ENCODE measurements at places on chromosomes 3 and 15.

- no peaks in the 10 kb centered on the region for H3K36me3 ChIP-seq
- no peak overlapping the region for H3K27ac ChIP-seq
- no peaks in the 10 kb centered on the region for H3K27me3 ChIP-seq
- no peak overlapping the region for H3K4me3 ChIP-seq
- no peak for DNase-seq
Observed at GRCh38 chr3:194220901-194221326, 85.0 kb downstream of the HES1 start.

- H3K4me1 ChIP-seq: no peaks in the 10 kb centered on the region
- no peak overlapping the region for H3K4me3 ChIP-seq
- DNase-seq: no peak
- H3K36me3 ChIP-seq: no peaks in the 10 kb centered on the region
- no peak overlapping the region for H3K27ac ChIP-seq
Observed at GRCh38 chr3:7813365-7813764, 688.3 kb upstream of the LMCD1 start.

- H3K36me3 ChIP-seq: no peaks in the 10 kb centered on the region
- DNase-seq: no peak
- H3K4me1 ChIP-seq: no peaks in the 10 kb centered on the region
- no peak overlapping the region for H3K27ac ChIP-seq
- H3K27me3 ChIP-seq: no peaks in the 10 kb centered on the region
- no peak overlapping the region for H3K4me3 ChIP-seq
Observed at GRCh38 chr3:185744997-185745843, 79.6 kb downstream of the IGF2BP2 start.

GRCh38 chr15:70521576-70522322 is 241.6 kb downstream of the UACA start:
- no peaks in the 10 kb centered on the region for H3K4me1 ChIP-seq
- H3K4me3 ChIP-seq: no peak overlapping the region
- H3K27me3 ChIP-seq: no peaks in the 10 kb centered on the region
- DNase-seq: no peak

DNA sequence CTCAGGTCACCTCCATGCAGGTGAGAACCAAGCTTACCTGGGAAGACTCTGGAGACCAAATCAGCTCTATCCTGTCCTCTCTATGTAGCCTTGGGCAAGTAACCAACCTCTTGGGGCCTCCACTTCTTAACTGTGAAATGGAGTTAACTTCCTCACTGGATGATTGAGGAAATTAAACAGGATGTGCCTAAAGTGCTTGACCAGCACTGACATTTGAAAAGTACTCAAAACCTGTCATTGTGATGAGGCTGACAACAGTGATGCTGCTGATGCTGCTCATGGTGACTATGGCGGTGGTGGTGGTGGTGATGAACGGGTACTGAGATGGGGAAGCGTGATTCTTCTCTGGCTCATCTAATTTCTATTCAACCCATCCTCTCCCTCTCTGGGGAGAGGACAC is 22.3 kb downstream of the VIPR1 start:
- no peak for DNase-seq
- no peaks in the 10 kb centered on the region for H3K4me1 ChIP-seq
- H3K4me3 ChIP-seq: no peak overlapping the region
- no peaks in the 10 kb centered on the region for H3K36me3 ChIP-seq

GRCh38 chr15:86558252-86558651 is 478.6 kb downstream of the AGBL1 start:
- no peak overlapping the region for H3K27ac ChIP-seq
- no peak for DNase-seq
- no peak overlapping the region for H3K4me3 ChIP-seq
- H3K27me3 ChIP-seq: no peaks in the 10 kb centered on the region

GRCh38 chr15:84795186-84795585 is 22.0 kb upstream of the ALPK3 start:
- no peaks in the 10 kb centered on the region for H3K4me1 ChIP-seq
- H3K27me3 ChIP-seq: no peaks in the 10 kb centered on the region
- no peak for DNase-seq
- H3K27ac ChIP-seq: no peak overlapping the region
- H3K36me3 ChIP-seq: peaks cover 3% of the 10 kb centered on the region
- no peak overlapping the region for H3K4me3 ChIP-seq

DNA sequence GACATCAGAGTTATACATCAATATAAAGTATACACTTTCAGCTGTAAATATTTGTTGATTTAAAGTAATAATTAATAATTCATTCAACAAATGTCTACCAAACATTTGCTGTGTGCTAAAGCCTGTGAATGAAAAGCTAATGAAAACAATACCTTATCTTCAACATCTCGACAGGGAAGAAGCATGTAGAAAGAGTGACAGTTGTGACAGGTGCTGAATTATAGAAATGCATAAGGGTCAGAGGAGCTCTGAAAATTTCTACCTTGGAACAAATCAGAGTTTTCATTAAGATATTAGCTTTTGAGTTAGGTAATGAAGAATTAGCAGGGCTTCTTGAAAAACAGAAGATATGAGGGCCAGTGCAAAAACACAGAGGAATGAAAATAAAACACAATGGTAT is 739.2 kb downstream of the VGLL3 start:
- no peak for DNase-seq
- H3K27me3 ChIP-seq: no peaks in the 10 kb centered on the region

- no peaks in the 10 kb centered on the region for H3K36me3 ChIP-seq
- H3K27me3 ChIP-seq: no peaks in the 10 kb centered on the region
- H3K27ac ChIP-seq: no peak overlapping the region
Observed at GRCh38 chr15:80326270-80326669, 74.3 kb upstream of the CTXND1 start.

DNA sequence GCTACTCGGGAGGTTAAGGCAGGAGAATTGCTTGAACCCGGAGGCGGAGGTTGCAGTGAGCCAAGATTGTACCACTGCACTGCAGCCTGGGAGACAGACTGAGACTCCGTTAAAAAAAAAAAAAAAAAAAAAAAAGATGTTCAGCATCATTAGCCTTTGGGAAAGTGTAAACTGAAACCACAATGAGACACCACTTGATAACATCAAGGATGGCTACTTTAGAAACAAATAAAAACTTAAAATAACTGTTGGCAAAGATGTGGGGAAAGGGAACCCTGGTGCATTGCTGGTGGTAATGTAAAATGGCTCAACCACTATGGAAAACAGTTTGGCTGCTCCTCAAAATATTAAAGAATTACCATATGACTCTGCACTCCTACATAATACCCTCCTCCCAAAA is 1.9 kb downstream of the LEO1 start:
- no peaks in the 10 kb centered on the region for H3K36me3 ChIP-seq
- no peak overlapping the region for H3K4me3 ChIP-seq
- no peak for DNase-seq

- no peak overlapping the region for H3K4me3 ChIP-seq
- H3K4me1 ChIP-seq: no peaks in the 10 kb centered on the region
- H3K27me3 ChIP-seq: no peaks in the 10 kb centered on the region
- H3K27ac ChIP-seq: no peak overlapping the region
- DNase-seq: no peak
Observed at GRCh38 chr3:62785384-62785783, 89.8 kb downstream of the CADPS start.

DNA sequence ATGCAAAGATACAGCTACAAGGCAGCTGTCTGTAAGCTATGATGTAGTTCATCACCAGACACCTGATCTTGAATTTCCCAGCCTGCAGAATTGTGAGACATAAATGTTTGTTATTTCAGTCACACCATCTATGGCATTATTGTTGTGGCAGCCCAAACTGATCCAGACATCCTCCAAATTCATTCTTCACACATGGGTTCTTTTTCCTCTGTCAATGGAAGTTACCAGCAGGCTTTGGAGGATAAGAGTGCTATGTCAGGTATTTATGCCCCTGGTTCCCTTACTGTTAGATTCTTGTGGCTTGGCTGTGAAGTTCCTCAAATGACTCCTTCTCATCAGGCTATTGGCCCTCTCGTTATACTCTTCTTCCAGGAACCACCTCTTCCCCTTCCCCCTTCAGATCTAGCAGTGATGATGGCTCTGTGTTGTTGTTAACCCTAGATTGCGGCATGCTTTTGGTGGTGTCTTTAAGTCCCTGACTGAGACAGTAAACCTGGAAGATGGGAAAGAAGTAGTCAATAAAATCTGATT is 91.0 kb upstream of the CHMP2B start:
- no peaks in the 10 kb centered on the region for H3K36me3 ChIP-seq
- H3K27ac ChIP-seq: no peak overlapping the region
- DNase-seq: no peak
- no peak overlapping the region for H3K4me3 ChIP-seq
- H3K4me1 ChIP-seq: no peaks in the 10 kb centered on the region

GRCh38 chr15:92009162-92009561 is 155.7 kb downstream of the SLCO3A1 start:
- H3K4me1 ChIP-seq: no peaks in the 10 kb centered on the region
- H3K27me3 ChIP-seq: no peaks in the 10 kb centered on the region
- H3K27ac ChIP-seq: no peak overlapping the region
- H3K36me3 ChIP-seq: no peaks in the 10 kb centered on the region
- no peak for DNase-seq
- H3K4me3 ChIP-seq: no peak overlapping the region

GRCh38 chr3:57779666-57780065 is 23.6 kb downstream of the SLMAP start:
- no peaks in the 10 kb centered on the region for H3K36me3 ChIP-seq
- H3K27me3 ChIP-seq: no peaks in the 10 kb centered on the region
- no peaks in the 10 kb centered on the region for H3K4me1 ChIP-seq
- no peak overlapping the region for H3K27ac ChIP-seq
- H3K4me3 ChIP-seq: no peak overlapping the region

DNA sequence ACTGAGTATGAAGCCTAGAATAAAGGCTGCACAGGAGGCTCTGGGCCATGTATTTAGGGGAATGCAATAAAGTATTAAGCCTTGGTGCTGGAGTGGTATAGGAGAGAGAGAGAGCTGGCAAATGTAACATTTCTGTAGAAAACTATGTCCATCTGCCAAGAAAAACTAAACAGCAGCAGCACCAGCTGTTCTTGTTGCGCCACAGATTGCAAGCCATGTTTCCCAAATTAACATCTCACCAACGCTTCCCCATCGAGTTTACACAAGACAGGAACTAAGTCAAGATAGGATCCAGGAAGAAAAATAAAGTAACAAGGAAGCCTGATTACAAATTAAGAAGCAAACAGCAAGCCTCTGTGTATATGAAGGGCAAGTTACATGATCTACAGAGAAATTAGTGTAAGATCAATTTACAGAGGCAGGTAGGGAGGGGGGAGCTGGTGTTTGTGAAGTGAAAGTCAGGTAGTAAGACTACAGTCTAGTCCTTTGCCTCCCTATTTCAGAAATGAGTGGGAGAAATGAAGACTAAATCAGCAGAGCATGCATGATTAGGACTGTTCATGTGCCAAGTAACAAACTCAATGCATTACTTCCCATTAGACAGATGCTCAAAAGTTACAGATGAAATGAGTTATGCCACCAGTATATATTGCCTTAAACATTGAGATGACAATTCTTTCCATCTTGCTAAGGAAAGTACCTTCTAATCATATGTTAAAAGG is 900.5 kb downstream of the EPHA3 start:
- no peaks in the 10 kb centered on the region for H3K36me3 ChIP-seq
- no peaks in the 10 kb centered on the region for H3K27me3 ChIP-seq
- DNase-seq: no peak
- H3K4me1 ChIP-seq: no peaks in the 10 kb centered on the region
- no peak overlapping the region for H3K27ac ChIP-seq

- DNase-seq: no peak
- no peaks in the 10 kb centered on the region for H3K36me3 ChIP-seq
- no peaks in the 10 kb centered on the region for H3K4me1 ChIP-seq
- H3K4me3 ChIP-seq: no peak overlapping the region
- H3K27me3 ChIP-seq: no peaks in the 10 kb centered on the region
Observed at GRCh38 chr3:144085964-144086363, 114.3 kb downstream of the DIPK2A start.

GRCh38 chr3:170517242-170517945 is 68.5 kb downstream of the SLC7A14 start:
- no peak for DNase-seq
- H3K27ac ChIP-seq: no peak overlapping the region
- H3K4me3 ChIP-seq: no peak overlapping the region
- H3K4me1 ChIP-seq: no peaks in the 10 kb centered on the region
- no peaks in the 10 kb centered on the region for H3K27me3 ChIP-seq

DNA sequence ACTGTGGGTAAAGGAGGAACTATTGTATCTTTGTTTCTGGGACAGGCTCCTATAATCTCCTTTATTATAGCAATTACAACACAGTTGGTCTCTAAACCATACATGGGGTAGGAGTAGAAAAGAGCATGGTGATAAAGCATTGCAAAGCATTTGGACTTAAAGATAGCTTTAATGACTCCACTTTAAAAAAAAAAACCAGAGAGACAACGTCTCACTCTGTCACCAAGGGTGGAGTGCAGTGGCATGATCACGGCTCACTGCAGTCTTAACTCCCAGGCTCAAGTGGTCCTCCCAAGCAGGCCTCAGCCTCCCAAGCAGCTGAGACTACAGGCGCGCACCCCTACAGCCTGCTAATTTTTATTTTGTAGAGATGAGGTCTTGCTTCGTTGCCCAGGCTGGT is 68.2 kb downstream of the DENND4A start:
- no peaks in the 10 kb centered on the region for H3K4me1 ChIP-seq
- H3K27me3 ChIP-seq: no peaks in the 10 kb centered on the region
- H3K27ac ChIP-seq: no peak overlapping the region

DNA sequence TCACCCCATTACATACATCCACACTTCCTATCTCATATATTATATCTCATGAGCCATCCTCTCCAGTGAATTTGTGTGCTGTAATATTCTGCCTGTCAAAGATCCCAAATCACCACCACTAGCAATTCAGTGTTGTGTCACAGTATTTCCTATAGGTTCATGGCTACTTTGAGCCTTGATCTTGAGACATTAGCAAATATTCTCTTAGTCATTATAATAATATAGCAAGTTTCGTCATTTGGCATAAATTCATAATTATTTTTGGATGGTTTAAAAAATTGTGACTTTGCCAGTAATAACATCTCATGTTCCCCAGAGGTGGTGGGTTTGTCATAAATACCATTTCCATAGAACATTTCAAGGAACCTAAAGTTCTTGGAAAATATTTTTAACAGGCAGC is 47.7 kb downstream of the CMSS1 start:
- DNase-seq: no peak
- H3K27me3 ChIP-seq: no peaks in the 10 kb centered on the region
- H3K4me1 ChIP-seq: peaks cover 3% of the 10 kb centered on the region
- H3K4me3 ChIP-seq: no peak overlapping the region
- H3K27ac ChIP-seq: no peak overlapping the region

- H3K27me3 ChIP-seq: no peaks in the 10 kb centered on the region
- DNase-seq: no peak
- no peak overlapping the region for H3K27ac ChIP-seq
- H3K36me3 ChIP-seq: no peaks in the 10 kb centered on the region
- no peak overlapping the region for H3K4me3 ChIP-seq
Observed at GRCh38 chr3:78148986-78149717, 1109.3 kb downstream of the ROBO2 start.

GRCh38 chr15:45095661-45096060 is 18.3 kb downstream of the DUOX2 start:
- H3K36me3 ChIP-seq: no peaks in the 10 kb centered on the region
- H3K4me1 ChIP-seq: no peaks in the 10 kb centered on the region
- H3K4me3 ChIP-seq: no peak overlapping the region
- H3K27ac ChIP-seq: no peak overlapping the region
- H3K27me3 ChIP-seq: no peaks in the 10 kb centered on the region
- peak; percentile 39 for DNase-seq

- H3K27me3 ChIP-seq: no peaks in the 10 kb centered on the region
- peaks cover 8% of the 10 kb centered on the region for H3K36me3 ChIP-seq
Observed at GRCh38 chr3:122777563-122777962, 16.1 kb downstream of the HSPBAP1 start.

Data from breast epithelium (tissue), 4 donors.